ENCODE measurements at places on chromosomes 3 and 15. TPM values are rescaled to one million over a fixed set of nuclear protein-coding genes. Genes with fewer than 3 reads are reported as not detected.

NRROS gene
- 0.32 TPM for total RNA-seq

SPTBN5 gene
- 2.3 TPM for total RNA-seq

LNP1 gene
- total RNA-seq: 13.4 TPM

HHATL gene
- 0.94 TPM for total RNA-seq
